ENCODE measurements at places on chromosomes 4 and X. TPM values are rescaled to one million over a fixed set of nuclear protein-coding genes. Genes with fewer than 3 reads are reported as not detected.

- no peak for DNase-seq
Observed at GRCh38 chrX:7223271-7223670, 75.3 kb upstream of the PUDP start.

- DNase-seq: no peak
Observed at GRCh38 chr4:147580396-147580795, 36.8 kb upstream of the TMEM184C start.

GRCh38 chr4:40335525-40335894 lies 377 bp downstream of the CHRNA9 start:
- DNase-seq: no peak

CENPVL2 gene
- total RNA-seq: not detected

- no peak for DNase-seq
Observed at GRCh38 chr4:91298156-91298700, 1005.5 kb upstream of the GRID2 start.

MAGEB2 gene
- not detected for total RNA-seq

USP17L28 gene
- total RNA-seq: not detected

DNA sequence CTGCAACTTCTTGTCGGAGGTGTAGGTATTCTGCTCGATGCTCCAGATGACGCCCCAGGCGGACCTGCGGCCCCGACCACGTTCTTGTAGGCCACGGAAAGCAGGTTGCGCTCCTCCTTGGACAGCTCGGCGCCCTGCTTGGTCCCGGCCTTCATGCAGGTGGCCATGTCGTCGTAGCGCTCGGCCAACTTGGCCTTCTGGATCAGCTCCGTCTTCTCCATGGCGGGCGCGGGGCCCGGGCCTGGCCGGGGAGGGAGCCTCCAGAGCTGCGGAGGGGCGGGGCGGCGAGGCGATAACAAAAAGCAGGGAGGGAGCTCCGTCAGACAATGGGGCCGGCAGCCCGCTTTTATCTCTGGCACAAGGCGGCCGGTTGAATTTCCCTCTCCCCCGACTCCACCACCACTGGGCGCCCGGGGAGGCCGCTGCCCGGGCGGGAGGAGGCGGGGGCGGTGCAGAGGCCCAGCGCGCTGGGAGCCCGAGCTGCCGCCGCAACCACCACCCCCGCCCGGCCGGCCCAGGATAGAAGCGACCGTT lies 28.3 kb upstream of the DRP2 start:
- no peak for DNase-seq

CRLF2 gene
- 1.3 TPM for total RNA-seq

GRCh38 chrX:118632862-118633261 lies 94.5 kb upstream of the IL13RA1 start:
- DNase-seq: no peak

DNA sequence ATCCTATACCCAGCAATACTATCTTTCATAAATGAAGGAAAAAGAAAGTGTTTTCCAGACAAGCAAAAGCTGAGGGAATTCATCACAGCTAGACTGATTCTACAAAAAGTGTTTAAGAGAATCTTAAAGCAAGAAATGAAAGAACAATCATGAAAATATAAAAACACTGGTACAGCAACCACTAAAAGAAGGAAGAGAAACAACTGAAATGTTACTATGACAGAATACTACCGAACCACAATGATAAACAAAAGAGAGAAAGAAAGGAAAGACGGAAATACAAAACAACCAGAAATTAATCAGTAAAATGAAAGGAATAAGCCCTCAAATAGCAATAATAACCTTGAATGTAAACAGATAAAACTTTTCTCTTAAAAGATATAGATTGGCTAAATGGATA lies 110.8 kb upstream of the AFF2 start:
- DNase-seq: no peak

DNA sequence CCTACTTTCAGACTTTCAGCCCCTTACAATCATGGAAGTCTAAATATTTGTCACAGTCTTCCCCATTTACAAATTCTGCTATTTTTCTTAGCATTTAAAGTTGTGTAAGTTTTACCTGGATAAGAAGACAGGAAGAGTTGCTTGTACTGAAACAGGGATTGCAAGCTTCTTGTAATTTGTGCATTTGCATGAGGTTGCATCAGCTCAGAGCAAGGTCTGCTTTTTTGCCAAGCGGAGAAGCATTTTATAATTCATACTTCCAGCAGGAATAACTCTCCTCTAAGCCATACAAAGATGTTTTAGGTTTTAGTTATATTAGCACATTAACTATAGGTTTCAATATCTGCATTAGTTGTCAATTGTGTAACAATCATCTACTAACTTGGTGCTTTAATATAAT lies 922.0 kb upstream of the PABPC4L start:
- no peak for DNase-seq

- no peak for DNase-seq
Observed at GRCh38 chrX:6203462-6204215, 25.0 kb downstream of the NLGN4X start.

DNA sequence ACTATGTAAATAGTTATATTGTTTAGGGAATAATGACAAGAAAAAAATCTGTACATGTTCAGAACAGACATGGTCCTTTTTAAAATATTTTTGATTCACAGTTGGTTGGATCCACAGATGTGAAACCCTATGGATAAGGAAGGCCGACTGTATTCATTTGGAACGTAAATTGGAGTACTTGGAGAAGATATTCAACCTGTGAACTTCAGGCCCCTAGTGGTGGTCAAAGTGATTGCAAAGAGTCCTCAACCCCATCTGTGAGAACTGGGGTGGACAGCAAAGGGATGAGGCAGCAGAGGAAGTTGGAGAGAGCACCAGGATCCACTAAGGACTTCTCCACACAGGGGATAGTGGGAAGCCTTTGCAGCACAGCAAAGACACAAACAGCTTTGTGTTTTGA lies 6.2 kb upstream of the CXCL13 start:
- no peak for DNase-seq

DNA sequence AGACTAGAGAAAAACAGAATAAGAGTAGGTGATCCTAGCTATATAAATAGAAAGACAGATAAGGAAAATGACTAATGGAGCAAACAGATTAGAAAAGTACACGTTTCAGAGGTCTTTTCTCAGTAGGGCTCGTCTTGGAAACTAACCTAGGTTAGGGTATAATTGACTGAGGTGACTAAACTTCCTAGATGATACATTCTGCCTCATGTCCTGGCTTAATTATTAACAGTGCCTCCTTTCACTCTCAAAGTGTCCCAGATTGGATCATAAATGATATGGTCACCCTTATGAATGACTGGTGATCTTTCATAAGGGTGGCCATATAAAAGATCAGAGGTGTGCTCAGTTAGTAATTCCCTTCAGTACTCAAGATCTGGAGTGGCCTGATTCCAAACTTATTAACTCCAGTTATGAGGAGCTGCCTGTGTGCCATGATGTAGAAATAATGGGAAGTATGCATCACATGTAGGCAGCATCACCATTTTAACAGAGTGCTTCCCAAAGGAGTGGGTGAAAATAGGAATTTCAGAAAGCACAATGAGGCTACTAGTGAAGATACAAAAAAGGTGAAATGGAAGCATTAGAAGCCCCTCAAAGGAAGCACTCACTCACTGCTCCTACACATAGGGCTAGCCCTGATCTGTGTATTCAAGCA lies 14.7 kb upstream of the GRIA3 start:
- no peak for DNase-seq

DNA sequence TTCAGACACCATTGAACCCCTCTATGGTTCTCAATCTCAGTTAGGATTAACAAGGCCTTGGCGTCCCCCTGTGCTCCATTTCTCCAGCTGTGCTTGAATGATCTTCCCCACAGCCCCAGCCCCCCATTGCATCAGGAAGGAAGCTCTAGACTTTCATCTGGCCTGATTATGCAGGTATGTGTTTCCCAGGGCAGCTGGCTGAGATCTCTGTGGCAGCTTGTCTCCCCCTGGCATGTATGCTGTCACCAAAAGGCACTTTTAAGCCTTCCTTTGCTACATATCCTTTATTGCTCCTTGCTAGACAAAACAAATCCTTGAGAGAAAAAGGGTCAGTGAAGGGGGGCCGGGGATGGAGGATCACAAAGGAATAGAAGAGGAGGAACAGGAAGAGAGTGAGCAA lies 1056.0 kb upstream of the SLIT2 start:
- no peak for DNase-seq

GRCh38 chrX:136525738-136526606 lies 6.0 kb upstream of the VGLL1 start:
- no peak for DNase-seq

- no peak for DNase-seq
Observed at GRCh38 chr4:61293707-61294400, 93.7 kb downstream of the ADGRL3 start.

DNA sequence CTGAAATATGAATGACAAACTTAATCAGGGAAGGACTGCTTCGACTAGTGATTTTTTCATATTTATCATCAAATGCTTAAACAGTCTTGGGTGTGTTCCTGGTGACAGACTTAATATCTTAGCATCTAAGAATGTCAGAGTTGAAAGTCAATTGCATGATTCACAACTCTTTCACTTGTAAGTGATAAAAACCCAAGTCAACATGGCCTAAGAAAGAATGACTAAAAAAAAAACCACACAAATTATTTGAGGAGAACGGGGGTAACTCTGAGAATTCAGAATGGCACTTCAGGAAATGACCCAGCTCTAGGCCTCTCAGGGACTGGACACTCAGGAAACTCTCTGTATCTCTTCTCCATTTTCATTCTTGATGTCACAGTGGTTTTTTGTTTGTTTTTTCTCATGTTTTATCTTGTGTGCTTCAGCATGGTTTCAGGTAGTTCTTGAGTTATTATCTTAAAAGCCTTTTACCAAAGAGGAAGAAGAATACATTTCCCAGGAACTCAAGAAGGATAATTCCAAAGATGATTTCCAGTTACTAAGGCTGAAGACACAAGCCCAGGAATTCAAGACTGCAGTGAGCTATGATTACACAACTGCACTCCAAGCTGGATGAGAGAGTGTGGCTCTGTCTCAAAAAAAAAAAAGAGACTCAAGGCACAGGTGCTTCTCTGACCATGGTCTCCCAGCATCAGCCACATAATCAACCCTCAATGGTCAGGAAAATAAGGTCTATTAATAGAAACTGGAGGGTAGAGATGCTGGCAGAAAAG lies 1697.8 kb upstream of the IGFBP7 start:
- no peak for DNase-seq

DNA sequence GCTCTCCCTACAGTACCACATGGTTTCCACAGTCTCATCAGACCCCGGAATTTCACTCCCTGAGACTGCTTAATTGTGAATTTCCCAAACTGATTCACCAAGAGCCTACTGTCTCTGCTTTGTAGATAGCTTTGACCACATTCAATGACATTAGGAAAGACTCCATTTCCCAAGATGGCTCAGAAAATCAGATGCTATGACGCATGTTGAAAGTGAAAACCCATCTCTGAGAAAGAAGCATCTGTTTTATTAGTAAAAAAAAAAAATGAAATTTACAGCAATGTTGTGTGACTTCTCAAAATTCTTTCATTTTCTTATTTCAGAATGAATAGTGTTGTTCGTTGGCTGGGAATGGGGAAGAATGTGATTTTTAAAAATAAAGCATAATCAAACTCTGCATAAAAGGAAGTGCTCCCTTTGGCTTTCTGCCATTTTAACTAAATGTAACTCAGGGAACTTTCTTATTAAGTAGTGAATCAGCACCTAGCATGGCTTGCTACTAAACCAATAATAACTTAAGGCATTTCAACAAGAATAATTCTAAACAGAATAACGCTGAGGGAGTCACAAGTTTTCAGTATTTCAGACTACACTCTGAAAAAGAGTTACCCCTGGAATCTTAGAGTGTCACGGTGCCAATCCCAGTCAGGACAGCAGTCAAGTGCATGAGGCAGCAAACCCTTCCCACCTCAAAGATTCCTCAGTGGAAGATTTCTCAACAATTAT lies 97.4 kb upstream of the MYOZ2 start:
- no peak for DNase-seq

MFAP3L gene
- total RNA-seq: 0.86 TPM

HDX gene
- 2.4 TPM for total RNA-seq

DNA sequence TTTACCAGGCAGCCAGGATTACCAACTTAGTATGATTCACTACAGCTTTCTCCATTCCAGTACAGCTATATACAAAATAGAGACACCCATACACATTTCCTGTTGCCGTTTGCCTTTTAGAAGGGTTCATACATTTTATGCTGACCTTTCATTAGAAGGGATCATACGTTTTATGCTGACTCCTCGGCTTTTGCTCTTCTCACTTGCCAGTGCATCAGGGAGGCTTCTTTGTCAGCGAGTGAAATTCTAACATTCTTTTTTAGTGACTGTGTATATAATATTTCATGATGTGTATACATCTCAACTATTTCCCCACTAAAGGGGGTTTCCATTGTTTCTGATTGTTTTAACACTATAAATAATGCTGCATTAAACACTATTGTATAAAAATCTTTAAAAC lies 552.6 kb downstream of the TRIML1 start:
- no peak for DNase-seq

CAPN6 gene
- total RNA-seq: not detected

DNA sequence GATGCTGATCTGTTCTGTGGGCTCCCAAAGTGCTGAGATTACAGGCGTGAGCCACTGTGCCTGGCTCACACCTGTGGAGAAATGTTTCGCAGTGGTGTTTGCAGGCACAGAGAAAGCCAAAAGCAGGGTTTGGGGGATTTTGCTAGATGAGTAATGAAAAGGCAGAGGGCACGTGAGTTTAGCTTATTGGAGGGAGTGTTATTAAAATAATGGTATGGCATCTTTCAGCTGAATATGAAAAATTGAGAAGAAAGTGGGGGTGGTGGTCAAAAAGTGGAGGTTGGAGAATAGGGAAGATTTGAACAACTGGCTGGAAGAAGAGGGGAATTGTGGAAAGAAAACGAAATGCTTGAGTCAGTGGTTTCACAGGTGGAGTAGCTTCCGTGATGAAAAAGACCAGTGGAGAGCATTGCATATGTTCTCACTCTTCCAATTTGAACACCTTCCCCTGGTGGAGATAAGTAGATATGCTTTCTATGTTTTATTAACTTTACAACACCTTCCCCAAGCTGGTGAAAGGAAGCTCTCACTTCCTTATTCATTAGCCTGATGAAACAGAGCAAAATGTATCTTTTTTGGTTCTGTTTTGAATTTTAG lies 1.1 kb upstream of the CHST7 start:
- DNase-seq: no peak

GRCh38 chrX:68827848-68828624 lies 785 bp upstream of the EFNB1 start:
- DNase-seq: peak; percentile 79

CNGA1 gene
- total RNA-seq: 0.55 TPM

DNA sequence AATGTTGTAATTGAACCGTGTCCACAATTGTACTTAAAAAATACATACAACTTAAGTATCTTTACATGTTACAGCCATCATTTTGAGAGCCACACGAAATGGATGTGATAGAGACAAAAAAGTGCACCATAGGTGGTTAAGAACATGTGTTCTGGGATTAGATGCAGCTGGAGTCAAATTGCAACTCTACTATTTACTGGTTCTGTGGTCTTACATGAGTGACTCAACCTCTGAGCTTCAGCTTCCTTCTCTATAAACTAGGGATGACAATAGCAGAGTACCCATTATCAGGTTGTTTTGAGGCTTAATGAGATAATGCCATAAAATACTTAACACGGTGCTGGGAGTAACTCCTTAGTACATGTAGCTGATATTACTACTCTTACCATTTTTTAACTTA lies 130.4 kb downstream of the IDS start:
- DNase-seq: no peak

WAS gene
- 88.9 TPM for total RNA-seq

GRCh38 chrX:7071390-7071789 lies 76.1 kb upstream of the STS start:
- no peak for DNase-seq

XAGE2 gene
- total RNA-seq: not detected

- DNase-seq: no peak
Observed at GRCh38 chr4:75099321-75099720, 166.4 kb downstream of the PARM1 start.

- DNase-seq: no peak
Observed at GRCh38 chrX:153352858-153353257, 18.9 kb downstream of the ZNF275 start.

IL1RAPL2 gene
- not detected for total RNA-seq
